GM23338 (cell line): ENCODE measurements at places on chromosomes 16 and 17.

DNA sequence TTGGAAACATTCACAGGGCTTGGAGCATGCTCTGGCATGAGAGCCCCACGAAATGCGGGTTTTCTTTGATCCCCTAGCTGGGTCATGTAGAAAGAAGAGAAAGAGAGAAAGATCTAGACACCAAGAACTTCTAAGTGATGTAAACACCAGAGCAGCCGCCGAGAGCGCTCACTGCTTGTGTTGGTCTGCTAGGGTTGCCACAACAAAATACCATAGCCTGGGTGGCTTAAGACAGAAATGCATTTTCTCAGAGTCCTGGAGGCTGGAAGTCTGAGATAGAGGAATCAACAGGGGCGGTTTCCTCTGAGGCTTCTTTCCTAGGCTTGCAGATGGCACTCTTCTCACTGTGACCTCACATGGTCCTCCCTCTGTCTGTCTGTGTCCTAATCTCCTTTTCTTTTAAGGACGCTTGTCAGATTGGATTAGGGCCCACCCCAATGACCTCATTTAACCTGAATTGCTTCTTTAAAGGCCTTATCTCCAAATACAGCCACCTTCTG lies 139.5 kb downstream of the CYLD start:
- DNase-seq, result no peak

- DNase-seq, result peak; percentile 54
Observed at GRCh38 chr16:81443688-81444447, 740 bp upstream of the CMIP start.

GRCh38 chr16:29009050-29009837 lies 24.4 kb downstream of the LAT start:
- DNase-seq, result no peak

GRCh38 chr17:35731917-35732805 lies 722 bp downstream of the RASL10B start:
- DNase-seq, result peak; percentile 63

GRCh38 chr17:46978489-46979146 lies 435 bp downstream of the RPRML start:
- DNase-seq, result peak; percentile 46

DNA sequence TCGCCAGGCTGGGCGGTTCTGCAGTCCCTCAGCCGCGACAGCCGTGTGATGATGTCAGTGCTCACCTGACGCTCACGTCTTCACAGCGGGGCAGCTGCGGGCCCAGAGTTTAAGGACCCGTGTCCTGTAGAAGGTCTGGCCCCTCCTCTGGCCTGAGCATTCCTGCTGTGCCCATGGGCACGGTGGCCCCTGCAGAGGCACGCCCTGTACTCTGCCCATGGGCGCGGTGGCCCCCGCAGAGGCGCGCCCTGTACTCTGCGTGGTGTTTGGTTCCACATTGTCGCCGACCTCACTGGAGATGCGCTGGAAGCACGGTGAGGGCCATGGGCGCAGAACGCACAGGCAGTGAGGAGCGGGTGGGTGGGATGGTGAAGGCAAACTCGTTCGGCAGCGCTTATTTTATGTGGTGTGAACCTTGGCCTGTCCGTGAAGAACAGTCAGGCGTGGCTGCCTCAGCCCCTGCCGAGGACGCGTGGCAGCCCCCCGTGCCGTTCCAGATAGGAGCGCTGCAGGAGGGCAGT lies 122.0 kb downstream of the BANP start:
- DNase-seq, result no peak

DNA sequence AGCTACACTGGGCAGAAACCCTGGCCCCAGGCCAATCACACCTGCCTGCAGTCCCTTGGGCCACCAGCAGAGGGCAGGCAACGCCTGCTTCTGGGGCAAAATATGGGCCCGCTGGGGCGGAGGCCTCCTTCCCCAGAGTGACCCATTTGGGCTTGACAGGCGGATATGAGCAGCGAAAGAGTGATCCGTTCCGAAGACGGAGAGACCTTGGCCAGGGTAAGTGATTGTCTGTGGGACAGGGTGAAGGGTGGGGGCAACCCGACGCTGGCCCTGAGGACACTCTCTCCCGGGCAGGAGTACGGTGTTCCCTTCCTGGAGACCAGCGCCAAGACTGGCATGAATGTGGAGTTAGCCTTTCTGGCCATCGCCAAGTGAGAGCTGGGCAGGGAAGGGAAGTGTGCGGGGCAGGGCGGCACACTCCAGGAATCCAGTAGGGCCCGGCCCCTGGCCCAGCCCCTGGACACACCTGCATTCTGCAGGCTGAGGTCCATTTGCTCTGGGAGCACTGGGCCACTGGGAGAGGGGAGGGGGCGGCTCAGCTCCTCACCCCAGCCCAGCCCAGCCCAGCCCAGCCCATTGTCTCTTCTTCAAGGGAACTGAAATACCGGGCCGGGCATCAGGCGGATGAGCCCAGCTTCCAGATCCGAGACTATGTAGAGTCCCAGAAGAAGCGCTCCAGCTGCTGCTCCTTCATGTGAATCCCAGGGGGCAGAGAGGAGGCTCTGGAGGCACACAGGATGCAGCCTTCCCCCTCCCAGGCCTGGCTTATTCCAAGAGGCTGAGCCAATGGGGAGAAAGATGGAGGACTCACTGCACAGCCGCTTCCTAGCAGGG lies 3.5 kb upstream of the NHERF1 start:
- peak; percentile 81 for DNase-seq
